ENCODE measurements at places on chromosomes 12 and 14.
A peak's percentile ranks its signal among the peaks of the same experiment; 100 is the strongest.

GRCh38 chr12:19410211-19410610, 29.1 kb upstream of the AEBP2 start:
- no peak for DNase-seq

- no peak for DNase-seq
Observed at GRCh38 chr12:124422142-124422569, 127.3 kb downstream of the RFLNA start.

DNA sequence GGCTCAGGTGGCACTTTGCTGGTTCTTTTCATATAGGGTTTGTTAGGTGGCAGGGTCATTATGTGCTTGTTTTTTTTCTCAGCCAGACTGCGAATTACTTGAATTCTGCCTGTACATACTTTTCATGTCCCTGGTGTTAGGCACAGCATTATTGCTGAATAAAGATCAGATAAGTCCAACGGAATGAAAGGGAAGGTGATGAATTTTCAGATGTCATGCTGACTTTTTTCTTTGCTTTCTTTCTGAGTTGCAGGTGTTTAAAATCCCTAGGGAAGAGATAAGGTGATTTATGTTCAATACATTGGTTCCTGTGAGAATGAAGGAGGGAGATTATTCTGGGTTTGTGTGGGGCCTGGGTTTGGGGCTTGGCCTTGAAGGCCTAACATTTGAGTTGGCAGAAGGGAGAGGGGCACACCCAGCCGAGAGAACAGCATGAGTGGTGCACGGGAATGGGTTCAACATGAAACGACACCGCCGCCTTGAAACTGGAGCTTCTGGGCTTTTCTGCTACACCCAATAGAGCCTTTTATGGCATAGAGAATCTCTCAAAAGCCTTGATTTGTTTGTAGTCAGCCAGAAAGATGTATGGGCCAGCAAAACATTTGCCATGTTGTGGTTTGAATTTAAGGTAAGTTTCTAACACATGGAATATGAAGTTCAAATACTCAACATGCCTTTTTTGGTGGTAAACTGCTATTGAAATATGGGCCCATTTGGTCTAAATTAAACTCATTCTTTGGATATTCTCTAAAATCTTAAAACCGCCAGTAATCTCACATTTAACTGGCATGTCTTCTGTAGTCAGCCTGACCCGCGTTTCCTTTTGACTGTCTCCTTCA, 477.0 kb downstream of the PCNX1 start:
- no peak for DNase-seq

GRCh38 chr12:123058980-123059379, 78.5 kb downstream of the ARL6IP4 start:
- DNase-seq = no peak

- peak; percentile 52 for DNase-seq
Observed at GRCh38 chr14:99568567-99569560, 35.1 kb downstream of the CCDC85C start.

DNA sequence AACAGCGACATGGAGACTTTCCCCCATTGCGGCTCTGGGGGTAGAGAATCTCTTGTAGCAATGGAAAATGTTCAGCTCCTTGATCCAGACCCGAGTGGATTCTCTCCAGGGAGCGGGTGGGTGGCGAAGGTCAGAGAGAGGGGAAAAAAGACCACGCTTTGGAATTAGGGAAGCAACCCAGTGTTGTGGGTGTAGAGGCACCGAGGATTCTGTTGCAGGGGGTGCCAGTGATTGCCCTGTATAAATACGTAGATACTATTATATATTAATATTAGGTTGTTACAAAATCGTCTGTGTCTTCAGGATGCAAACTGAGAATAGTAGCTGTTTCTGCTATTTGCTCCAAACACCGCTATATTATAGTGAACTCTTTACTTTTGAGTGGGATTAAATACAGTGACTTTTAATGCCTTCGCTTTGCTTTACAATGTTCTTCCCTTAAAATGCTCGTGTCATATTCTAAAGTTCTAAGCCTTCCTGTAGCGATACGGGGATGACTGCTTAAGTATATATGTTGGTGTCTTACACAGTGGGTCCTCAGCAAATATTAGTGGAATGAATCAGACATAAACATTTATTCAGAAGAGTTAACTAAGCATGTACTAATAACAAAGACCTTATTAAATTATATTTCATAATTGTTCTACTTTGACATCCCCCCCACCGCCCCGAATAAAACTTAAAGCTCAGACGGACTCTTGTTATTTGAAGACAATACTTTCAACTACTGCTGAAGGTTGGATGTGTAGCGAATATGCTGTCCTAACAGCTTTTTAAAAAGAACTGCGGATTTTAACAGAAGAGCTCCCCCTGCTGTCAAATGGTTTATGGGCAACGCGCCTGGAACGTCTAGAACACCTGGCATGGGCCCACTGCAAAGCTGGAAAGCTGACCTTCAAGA, 136.4 kb upstream of the KRAS start:
- peak; percentile 85 for DNase-seq

DNA sequence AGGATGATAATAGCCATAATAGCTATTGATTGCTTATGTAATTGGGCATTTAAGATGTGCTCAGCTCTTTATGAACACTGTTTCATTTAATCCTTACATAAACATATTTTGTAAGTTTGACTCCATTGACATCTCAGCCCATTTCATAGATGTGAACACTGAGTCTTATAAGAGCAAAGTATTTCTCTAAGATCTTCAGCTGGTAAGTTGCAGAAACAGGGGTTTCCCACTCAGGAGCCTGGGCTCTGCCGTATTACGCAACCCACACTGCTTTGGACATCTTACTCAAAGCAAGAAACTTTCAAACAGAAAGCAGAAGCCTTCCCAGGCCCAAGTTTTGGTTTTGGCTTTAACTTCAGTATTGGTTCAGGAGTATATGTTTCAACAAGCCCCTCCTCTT, 705.1 kb downstream of the MED13L start:
- no peak for DNase-seq

GRCh38 chr14:103136388-103137271, 13.4 kb downstream of the TNFAIP2 start:
- DNase-seq = no peak

DNA sequence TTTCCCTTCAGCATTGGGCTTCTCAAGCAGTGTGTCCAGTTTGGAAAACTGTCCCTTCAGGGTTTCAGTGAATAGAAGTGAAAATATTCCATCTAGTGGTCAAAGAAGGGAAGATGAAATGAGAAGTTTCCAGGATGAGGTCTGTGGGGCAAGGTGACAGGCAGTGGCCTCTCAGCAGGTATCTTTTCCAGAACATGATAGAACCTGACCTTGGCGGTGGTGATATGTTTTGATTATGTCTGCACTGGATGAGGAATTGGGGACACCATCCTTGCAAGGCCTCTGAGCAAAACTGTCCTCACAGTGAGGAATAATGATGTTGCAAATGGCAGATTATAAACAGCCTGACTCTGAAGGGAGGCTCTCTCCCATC, 4.7 kb downstream of the GPX2 start:
- DNase-seq = no peak

GRCh38 chr14:92437729-92438285, 75.8 kb upstream of the RIN3 start:
- DNase-seq = no peak

- DNase-seq = no peak
Observed at GRCh38 chr12:11762723-11763326, 113.4 kb downstream of the ETV6 start.

GRCh38 chr14:73168691-73169090, 32.4 kb downstream of the PSEN1 start:
- no peak for DNase-seq

GRCh38 chr12:53659571-53659981, 16.3 kb downstream of the ATP5MC2 start:
- no peak for DNase-seq

GRCh38 chr14:30988509-30988908, 36.9 kb upstream of the AP4S1 start:
- DNase-seq = no peak

DNA sequence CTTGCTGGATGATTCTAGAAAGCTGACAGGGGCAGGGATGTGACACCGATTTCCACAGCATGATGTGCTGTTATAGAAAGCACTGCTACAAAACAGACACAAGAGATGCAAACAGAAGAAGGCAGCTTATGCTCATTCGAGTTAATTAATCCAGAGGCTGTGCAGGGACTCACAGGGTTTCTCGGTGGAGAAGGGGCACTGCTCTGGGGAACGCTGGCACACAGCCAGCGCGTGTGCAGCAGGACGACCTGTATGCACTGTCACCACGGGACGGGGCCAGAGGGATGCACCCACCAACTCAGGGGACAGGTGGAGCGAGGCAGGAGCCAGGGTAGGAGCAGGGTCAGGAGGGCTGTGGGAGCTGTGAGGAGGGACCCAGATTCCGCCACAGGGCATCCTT, 143.5 kb downstream of the RIMBP2 start:
- no peak for DNase-seq

DNA sequence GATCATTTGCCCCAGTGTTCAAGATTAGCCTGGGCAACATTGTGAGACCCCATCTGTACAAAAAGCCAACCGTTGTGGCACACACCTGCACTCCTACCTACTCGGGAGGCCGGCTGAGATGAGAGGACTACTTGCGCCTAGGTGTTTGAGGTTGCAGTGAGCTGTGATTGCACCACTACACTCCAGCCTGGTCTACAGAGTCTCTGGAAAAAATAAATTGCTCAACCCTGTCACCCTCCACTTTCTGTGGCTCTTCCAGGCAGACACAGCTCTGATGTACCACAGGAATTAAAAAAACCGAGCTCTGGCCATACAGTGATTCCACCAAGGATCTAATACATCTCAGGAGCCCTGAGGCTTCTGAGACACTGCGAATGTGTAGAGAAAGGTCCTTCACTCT, 14.4 kb downstream of the TIMELESS start:
- no peak for DNase-seq

DNA sequence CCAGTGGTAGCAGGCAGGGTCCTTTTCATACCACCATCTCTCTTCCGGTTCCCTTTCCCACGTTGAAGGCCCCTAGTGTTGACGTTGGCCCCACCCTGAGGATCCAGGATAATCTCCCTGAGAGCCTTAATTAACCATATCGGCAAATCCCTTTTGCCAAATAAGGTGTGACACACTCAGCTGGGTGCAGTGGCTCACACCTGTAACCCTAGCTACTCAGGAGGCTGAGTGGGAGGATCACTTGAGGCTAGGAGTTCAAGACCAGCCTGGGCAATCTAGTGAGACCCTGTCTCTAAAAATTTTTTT, 2.8 kb upstream of the TMEM119 start:
- DNase-seq = no peak

DNA sequence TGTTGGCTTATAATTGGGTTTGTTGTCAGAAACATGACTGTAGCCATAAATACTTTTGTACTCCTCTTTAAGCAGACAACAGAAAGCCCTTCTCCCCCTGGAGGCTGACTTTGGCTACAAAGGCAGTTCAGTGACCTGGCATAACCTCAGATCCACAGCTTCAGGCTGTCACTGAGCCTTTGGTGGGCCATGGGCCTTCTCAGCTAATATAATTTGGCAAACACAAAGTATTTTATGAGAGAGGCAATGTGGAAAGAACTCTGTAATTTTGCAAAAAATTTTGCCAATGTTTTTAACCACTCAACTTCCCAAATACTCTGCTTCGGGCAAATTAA, 15.5 kb upstream of the MGP start:
- no peak for DNase-seq

DNA sequence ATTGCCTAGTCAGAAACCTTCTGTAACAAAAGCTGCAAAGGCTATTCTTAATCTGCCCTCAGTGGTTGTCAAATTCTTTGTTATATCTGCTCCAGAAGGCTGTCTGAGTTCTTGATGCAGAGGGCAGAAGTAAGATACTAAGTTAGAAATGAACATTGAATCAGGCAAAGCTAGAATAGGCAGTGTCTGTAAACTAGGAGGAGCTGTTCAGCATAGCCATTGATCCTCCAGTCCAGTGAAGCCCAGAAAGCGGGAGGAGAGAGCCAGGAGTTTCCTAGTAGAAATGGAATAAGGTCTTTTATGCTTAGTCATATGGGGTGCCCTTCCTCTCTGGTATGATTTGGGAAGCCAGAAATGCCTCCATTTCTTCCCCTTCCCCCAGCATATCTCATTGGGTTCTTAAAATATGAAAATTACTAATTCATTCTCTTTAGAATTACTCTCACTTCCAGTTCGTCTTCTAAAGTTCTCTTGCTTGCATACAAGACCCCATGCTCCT, 76.2 kb downstream of the APAF1 start:
- DNase-seq = no peak

GRCh38 chr14:51337520-51337919, 97.5 kb downstream of the TMX1 start:
- no peak for DNase-seq

DNA sequence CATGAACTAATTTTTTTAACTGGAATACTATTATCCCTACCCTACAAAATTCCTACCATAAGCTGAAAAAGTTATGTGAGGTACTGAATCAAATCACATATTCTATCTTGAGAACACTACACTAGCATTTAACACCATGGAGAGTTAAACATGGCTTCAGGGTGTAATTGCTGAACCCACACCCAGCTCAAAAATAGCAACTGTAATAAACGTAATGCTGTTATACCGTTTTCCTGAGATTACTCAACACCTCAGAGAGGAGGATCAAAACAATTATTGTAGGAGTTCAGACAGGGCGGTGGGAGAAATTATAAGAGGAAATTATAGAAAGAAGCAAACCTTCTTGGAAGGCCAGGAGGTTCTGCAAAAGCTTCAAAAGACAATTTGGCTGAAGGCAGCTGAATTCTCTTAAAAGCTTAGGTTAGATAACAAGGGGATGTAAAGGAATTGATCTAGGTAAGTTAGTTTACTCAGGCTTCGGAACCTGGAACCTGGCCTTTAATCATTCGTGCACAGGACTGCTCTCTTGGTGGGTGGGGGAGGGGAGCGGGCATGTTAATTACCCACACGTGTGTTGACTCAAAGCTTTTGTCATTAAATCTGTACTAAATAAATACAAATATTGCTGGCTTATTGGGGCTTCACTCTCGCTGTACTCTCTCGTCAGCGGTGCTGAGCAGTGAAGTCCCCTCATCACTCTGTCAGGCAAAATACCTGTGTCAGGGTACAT, 12.1 kb upstream of the IPO8 start:
- no peak for DNase-seq

DNA sequence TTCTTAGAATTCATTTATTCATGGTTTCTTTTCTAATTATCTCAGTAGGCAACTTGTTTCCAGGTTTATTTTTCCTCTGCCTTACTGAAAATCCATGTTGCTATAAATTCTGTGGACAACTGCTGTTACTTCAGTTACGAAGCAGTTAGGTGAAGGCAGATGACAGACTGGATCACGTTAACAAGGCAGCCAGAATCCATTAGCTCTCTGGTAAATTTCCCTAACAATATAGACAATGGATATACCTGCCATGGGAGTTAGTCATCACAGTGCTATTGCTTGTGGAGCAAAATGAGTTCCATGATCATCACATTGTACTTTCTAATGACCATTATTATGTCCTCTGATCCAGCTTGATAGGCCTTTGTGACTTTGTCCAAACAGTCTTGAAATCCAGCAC, 291.5 kb downstream of the NELL2 start:
- no peak for DNase-seq

DNA sequence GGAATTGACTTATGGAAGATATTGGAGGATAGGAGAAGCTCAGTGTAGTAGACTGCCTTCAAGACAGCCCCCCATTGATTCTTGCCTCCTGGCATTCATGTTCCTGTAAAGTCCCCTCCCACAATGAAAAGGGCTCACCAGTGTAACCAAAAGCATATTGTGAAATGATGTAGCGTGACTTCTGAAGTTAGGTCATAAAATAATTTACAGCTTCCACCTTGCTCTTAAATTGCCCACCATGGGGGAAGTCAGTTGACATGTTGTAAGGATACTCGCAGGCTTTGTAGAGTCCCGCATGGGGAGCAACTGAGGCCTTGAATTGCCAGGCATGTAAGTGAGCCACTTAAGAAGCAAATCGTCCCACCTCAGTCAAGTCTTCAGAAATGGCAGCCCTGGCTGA, 25.1 kb downstream of the GTSF1 start:
- DNase-seq = no peak

- DNase-seq = peak; percentile 89
Observed at GRCh38 chr12:26126340-26127284, 1.8 kb upstream of the BHLHE41 start.
